HuH-7.5 (cell line): ENCODE measurements at places on chromosomes 16 and 17.

DNA sequence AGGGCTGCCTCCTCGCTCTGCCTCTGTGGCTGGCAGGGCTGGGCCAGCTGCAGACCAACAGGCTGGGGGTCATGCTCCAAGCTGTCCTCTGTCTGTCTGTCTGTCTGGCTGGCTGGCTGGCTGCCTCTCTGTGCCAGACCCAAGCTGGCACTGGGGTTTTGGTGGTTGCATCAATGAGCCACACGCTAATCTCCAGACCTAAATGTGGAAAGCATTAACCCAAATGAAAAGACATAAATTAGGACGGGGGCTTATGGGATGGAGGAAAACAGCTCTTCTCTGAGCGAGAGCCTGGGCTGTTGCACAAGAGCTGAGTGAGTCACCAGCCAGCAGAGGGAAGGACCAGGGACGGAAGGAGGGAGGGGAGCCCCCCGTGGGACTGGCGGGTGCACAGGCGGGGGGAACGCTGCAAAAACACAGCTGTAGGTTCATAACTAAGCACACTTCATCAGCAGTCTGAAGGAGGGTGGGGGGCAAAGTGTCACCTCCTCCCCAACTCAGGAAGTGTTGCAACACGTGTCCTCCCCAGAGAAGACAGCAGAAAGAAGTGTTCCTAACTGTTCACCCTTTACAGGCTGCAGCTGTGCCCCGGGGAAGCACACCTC lies 83.4 kb downstream of the GAS7 start:
- no peak for DNase-seq

GRCh38 chr17:78316115-78316866 lies 43.6 kb downstream of the SOCS3 start:
- no peak for DNase-seq

- DNase-seq: no peak
Observed at GRCh38 chr16:31177136-31177535, 2.8 kb upstream of the FUS start.

DNA sequence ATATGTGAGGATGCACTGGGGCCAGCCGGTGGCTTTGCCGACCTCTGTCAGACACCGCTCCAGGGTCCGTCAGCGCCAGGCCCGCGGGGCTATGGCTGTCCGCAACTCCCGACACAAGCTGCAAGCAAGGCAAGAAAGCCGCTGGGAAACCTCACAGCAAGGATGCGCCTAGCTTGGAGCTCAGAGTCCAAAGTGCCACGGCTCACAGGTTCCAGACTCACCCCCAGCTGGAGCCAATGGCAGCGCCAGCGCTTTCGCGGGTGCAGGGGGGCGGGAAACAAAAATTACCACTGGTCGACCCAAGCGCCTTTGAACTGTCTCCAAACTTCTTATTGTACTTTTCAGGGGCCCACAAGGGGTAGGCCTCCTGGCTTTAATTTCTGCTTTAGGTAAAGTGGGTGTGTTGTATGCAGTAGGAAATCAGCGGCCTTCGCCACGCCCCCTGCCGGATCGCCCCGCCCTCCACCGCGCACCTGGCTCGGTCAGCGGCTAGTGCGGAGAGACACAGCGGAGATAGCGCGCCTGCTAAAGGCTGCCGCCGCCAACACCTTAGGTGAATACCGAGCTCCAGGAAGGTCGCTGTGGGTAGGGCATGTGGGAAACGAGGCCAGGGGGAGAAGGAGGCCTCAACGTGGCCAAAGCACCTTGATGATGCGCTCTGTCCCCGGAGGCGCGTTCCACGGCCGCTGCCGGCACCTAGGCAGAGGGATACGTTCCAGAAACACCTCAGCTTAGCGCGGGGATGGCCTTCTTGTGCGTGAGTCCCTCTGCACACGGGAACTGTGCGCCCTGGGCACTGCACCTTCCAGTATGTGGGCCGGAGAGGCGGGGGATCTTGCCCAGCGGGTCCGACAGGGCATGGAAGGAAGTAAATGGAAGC lies 61.0 kb upstream of the RBL2 start:
- no peak for DNase-seq

DNA sequence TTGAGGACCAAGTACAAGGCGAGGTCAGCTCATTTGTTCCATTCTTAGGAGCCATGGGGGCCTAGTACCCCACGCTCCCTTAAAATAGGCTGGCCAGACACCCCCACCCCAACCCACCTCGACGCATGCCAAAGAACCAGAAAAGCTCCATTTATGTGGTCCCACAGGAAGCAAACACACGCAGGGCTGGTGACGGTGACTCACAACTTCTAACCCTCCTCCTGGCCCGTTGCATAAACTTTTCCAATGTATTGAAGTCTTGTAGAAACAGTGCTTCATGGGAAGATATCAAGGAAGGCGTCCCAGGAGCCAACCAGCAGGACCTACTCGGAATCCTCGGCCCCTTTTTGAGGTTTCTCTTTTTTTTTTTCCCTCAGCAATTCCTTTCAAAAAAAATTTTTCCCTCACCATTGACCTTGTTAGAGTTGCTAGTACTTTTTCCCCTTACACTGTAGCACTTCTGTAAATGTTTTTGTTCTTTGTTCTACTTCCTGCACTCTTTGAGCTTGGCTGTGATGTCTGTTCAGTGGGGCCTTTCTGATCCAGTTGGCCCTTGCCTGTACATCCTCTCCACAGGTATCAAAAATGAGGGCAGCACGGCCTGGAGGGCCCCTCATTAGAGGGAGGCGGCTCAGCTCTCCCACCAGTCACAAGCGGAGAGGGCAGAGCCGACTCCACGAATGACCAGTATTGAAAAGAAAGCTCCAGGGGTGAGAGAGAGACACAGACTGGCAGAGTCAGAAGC lies 208.3 kb downstream of the RGS9 start:
- DNase-seq: no peak

- DNase-seq: no peak
Observed at GRCh38 chr17:38917259-38917658, 8.2 kb upstream of the LASP1NB start.

- no peak for DNase-seq
Observed at GRCh38 chr16:4830408-4830807, 16.7 kb downstream of the GLYR1 start.

DNA sequence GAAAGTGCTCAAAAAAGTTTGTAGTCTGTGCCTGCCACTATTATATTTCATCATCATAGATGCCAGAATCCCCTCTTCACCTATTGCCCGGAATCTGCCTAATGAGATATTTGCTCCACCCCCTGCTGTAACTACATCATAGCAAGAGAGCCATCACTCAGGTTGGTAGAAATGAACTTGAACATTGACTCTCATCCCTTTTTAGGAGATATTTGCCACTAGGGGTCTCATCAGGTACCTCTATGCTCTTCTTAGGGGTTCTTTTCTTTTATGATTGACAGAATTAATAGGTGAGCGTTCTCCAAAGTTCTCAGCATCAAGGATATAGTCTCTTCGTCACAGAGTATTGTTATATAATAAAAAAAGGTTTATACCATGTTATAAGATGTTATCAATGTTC lies 20.0 kb downstream of the ANKS4B start:
- no peak for DNase-seq

DNA sequence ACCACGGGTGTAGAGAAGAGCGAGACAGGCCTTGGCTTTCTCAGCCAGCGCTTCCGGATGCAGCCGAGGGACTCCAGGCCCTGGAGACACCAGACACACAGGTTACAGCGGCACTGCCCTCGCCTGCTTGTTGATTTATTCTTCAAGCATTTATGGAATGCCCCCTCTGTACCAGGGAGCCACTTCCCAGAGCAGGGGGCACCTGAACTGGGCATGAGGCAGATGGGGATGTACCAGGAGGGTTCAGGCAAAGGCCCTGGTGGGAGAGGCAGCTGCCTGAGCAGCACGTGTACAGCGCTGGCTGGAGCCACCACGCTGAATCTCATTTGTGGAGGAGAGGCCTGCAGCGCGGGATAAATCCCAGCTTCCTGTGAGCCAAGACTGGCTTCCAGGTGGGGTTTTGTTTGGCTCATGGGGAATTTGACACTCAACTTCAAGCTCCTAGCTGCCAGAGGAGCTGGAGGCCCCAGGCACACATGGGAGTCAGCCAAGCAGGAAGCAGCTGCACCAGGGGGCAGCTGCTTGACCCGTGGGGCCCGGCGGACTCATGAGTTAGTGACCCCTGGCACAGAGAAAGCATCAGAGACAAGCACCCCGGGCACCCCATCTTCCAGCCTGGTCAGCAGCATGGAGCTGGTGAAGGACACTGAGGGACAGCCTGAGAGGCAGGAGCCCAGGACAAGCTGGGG lies 59.7 kb downstream of the IL21R start:
- DNase-seq: no peak

- DNase-seq: peak; percentile 87
Observed at GRCh38 chr17:39623356-39623950, 3.3 kb upstream of the PPP1R1B start.

DNA sequence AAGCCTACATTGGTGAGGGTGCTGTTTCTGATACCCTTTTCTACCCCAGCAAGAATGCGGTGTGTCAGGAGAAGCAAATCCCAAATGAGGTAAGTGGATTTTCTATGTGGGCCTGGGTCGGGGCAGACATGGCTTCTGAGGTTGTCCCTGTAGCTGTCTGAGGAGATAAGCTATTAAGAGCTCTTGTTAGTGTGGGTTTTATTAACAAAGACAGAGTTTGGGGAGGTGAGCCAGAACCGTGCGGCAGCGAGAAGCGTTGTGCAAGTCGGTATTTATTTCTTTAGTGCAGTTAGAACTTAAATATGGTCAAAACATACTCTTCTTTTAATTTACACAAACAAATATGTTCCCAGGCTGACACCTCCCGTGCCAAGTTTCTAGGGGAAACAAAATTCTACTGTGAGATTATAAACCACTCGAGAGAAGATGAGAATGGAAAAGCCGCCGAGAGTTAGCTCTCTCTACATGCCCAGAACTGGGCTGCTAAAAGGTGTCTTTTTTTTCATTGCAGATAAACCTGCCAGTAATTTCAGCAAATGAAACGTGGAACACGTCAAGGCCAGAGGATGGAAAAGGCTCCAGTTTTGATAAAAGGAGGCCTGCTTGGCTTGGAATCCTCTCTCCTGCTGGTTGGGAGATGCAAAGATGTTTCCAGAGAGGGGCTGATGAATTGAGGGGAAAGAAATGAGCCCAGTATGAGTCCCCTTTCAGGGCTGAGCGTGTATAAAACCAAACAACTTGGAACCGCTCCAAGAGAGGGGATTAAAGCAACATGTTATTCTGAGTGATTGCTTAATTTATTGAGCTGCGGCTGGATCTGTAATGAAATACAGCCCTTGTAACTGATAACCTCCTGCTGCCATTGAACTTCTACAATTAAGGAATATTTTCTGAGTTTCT lies 254.6 kb downstream of the MRTFB start:
- no peak for DNase-seq

DNA sequence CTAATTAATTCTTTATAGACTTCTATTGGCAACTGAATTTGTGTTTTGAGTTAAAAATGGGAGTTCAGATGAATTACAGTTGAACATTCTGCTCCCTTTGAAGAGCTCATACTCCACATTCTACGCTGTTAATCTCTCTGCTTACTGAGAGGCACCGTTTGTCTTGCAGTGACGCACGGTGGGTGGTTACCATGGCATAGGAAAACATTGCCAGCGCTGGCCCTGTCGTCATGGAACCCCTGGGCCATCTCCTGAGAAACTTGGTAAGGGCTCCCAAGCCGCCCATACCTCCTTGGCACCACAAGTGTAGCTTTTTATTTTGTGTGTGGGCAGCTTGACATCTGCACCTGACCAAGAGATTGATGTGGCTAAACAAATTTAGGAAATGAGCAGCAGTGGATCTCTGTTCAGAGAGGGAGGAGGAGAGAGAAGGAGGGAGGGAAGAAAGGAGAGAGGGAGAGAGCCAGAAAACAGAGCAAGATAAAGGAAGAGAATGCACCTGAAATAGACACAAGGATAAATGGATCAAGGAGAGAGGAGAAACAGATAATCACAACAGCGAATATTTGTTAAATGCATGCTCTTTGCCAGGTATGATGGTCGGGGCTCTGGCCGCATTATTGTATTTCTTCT lies 398.5 kb downstream of the HAPSTR1 start:
- no peak for DNase-seq

DNA sequence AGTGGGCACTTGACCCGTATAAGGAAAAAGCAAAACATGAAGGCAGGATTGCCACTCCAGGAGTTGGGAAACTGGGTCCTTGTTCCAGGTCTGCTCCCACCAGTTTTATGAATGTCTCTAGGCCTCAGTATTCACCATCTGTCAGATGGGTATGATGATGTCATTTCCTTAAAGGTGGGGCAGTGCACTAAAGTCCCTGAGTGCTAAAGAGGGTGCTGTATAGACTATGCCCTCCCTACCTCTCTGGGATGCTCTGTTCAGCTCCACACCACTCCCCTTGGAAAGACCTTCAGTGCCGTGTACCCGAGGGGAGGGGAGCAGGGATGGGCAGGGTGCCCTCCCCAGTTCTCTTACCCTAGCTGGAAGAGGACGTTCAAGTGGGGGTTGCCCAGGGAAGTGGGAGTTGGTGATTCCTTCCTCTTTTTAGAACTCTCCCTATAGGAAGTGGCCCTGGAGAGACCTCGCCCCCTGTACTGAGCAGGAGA lies 2.2 kb downstream of the LASP1 start:
- DNase-seq: no peak

DNA sequence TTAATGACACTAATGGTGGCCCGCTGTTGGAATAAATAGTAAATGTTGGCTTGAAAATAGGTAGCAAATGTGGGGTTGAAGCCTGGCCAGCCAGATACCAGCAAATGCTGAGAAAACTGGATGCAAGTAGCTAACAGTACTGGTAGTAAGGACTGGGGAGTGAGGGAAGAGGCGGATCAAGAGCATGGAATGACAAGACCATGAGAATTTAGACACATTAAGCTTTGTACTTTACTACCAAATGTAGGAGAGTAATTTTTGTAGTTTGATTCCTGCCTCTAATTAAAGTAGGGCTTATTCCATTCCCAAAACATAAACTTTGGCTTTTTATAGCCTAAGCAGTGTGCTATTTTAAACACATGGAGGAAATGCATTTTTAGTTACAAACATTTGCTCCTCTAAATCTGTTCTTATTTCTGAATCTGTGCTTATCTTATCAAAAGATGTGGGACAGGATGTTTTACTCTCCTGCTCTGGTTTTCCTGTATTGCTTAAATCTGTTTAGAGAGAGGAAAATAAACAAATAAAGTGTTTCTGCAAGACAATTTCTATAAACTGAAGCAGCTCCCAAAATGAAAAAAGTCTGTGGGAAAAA lies 44.1 kb downstream of the CFDP1 start:
- no peak for DNase-seq

DNA sequence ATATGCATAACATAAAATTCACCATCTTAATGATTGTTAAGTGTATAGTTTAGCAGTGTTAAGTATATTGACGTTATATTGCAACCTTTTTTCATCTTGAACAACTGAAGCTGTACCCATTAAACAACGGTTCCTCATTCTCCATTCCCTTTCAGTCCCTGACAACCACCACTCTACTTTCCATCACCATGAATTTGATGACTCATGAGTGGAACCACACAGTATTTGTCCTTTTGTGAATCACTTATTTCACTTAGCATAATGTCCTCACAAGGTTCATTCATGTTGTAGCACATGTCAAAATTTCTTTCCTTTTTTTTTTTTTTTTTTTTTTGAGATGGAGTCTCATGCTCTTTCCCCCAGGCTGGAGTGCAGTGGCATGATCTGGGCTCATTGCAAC lies 46.0 kb downstream of the HOXB1 start:
- no peak for DNase-seq

GRCh38 chr16:22055881-22056280 lies 36.5 kb upstream of the VWA3A start:
- DNase-seq: no peak

- no peak for DNase-seq
Observed at GRCh38 chr17:42519546-42520491, 16.2 kb upstream of the NAGLU start.
